ENCODE measurements at places on chromosomes 12 and 14. TPM values are rescaled to one million over a fixed set of nuclear protein-coding genes. Genes with fewer than 3 reads are reported as not detected.

CLEC1B gene
- not detected for polyA plus RNA-seq

FOXG1 gene
- polyA plus RNA-seq: 0.08 TPM

KRT1 gene
- not detected for polyA plus RNA-seq

KSR2 gene
- 0.60 TPM for polyA plus RNA-seq

ETFRF1 gene
- 2.7 TPM for polyA plus RNA-seq

NOVA1 gene
- polyA plus RNA-seq: 4.9 TPM

FAM186B gene
- 0.12 TPM for polyA plus RNA-seq

RERG gene
- polyA plus RNA-seq: 0.12 TPM

MAP1LC3B2 gene
- 0.39 TPM for polyA plus RNA-seq

MYO1H gene
- 0.03 TPM for polyA plus RNA-seq
